Immature natural killer cell (primary cell): ENCODE measurements at places on chromosomes 3 and 15. TPM values are rescaled to one million over a fixed set of nuclear protein-coding genes. Genes with fewer than 3 reads are reported as not detected.

MINAR1 gene
- polyA plus RNA-seq, result 0.09 TPM

GRCh38 chr3:165254812-165255211, 58.6 kb upstream of the SLITRK3 start:
- no peak for DNase-seq
- no peak overlapping the region for H3K4me3 ChIP-seq
- H3K27ac ChIP-seq, result no peak overlapping the region

DNA sequence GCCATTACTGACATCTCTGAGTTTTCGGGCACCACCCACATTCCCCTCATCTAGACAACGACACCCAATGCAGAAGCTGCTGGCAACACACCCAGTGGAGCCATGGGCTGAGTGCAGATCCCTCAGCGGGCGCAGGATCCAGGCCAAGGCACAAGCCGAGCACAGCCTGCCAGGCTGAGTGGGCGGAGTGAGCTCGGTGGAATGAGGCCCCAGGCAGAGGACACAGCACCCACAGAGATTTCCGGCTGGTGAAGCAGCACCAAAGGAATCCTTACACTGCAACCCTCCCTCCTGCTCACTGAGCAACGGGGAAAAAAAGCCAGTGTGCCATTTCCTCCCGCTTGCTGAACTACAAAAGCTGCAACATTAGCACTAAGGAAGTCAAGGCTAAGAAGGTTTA, 34.3 kb downstream of the ZMAT3 start:
- no peak overlapping the region for H3K27ac ChIP-seq
- H3K27me3 ChIP-seq, result no peaks in the 10 kb centered on the region
- peaks cover 31% of the 10 kb centered on the region for H3K4me1 ChIP-seq
- no peak for DNase-seq
- H3K4me3 ChIP-seq, result no peak overlapping the region
- peaks cover 4% of the 10 kb centered on the region for H3K36me3 ChIP-seq

DNA sequence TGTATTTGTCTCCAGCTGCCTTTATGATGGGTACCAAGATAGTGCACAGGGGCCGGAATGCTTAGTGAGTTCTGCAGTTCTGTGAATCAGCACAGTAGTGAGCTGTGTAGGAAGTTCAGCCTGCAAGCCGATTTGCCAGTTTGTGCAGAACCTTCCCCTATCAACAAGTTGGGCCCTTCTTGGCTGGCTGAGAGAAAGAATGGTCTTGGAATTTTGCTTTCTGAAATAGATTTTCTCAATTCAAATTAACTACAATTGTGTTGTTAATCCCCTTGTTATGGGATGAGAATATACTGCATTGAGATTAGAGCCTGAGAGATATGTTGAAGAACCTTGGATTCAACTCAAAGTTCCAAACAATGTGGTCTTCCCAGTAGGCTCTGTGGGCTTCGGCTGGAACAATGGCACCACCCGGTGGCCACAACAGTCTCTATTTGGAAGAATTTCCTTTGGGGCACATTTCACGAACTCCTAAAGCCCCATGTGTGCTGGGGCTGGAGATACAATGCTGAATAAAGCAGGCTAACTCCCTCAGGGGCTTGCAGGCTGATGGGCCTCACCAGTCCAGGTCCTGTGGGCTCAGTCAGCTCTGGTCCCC, 59.1 kb downstream of the TRIM42 start:
- no peak overlapping the region for H3K27ac ChIP-seq
- peaks cover 11% of the 10 kb centered on the region for H3K27me3 ChIP-seq
- H3K36me3 ChIP-seq, result no peaks in the 10 kb centered on the region
- no peak overlapping the region for H3K4me3 ChIP-seq
- no peak for DNase-seq

DNA sequence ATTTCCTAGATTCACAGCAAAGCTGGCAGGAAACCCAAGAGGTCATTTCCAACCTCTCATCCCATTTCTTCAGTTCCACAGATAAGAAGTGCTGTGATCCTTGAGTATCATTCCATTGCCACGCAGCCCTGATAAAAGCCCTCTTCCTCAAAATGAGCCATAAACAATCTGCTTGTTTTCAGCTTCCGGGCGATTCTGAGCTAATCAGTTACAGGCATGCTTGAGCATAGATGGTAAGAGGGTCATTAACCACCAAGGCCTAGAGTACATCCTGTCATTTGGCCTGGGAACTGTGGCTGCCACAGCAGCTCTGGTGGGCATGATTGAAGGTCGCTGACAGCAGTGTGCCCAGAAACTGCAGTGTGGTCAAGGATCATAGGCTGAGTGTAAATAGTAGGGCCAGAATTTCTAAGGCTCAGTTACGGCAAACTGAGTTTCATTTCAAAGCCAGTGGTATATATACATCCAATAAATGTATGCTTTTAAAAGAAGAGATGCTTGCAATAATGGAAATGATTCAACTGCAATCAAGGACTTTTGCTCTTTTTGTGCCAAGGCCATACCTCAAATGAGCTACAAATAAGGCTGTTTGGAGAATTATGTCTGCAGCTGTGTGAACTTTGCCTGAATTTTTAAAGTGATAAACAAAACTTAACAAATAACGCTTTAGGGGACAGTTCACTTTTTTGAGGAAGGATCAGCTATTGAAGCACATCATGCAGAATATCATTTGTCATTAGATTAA, 47.3 kb downstream of the P3H2 start:
- H3K36me3 ChIP-seq, result no peaks in the 10 kb centered on the region
- no peaks in the 10 kb centered on the region for H3K4me1 ChIP-seq
- no peak overlapping the region for H3K4me3 ChIP-seq
- no peak for DNase-seq

DNA sequence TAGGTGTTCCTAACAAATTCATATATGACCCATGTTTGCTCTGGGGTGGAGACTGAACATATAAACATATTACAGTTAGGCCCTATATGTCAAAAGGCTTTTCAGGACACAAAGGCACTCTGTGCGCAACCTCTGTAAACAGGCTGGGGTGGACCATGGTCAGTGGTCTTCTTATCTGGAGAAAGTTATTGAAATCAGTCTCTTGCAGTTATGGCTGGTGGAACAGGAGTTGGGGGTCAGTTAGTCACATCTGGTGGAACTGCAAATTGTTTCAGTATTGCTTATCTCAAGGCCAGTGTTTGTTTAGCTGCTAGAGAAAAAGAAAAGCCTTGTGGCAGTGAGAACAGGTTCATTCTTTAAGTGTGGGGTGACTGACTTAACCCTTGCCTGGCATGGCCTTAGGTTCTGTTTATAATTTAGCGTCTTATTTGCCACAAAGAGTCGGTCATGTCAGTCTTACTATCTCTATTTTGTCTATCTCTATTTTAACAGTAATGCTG, 5.9 kb upstream of the GP9 start:
- no peak for DNase-seq
- no peak overlapping the region for H3K4me3 ChIP-seq
- no peaks in the 10 kb centered on the region for H3K36me3 ChIP-seq
- no peaks in the 10 kb centered on the region for H3K27me3 ChIP-seq

DNA sequence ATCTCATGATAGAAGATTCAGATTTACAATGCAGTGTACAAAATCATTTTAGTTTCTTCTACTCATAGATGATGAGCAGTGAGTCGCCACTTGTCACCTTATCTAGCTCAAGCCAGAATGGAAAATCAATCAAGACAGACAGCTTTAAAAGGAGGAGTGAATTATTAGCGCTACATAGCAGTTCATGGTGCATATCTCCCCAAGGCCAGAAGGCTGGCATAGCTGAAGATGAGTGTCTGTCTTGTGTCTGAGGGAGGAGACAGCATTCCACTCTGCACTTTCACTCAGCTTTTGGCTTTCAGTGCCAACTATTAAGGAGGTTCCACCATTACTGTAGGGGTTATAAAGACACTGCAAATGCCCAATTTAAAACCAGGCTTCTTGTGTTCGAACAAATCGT, 804.1 kb upstream of the LMCD1 start:
- H3K36me3 ChIP-seq, result no peaks in the 10 kb centered on the region
- no peaks in the 10 kb centered on the region for H3K4me1 ChIP-seq
- no peaks in the 10 kb centered on the region for H3K27me3 ChIP-seq
- H3K27ac ChIP-seq, result no peak overlapping the region
- DNase-seq, result no peak

- peak overlapping the region; percentile 94 for H3K27ac ChIP-seq
- peak overlapping the region; percentile 87 for H3K4me3 ChIP-seq
- peaks cover 7% of the 10 kb centered on the region for H3K27me3 ChIP-seq
- H3K4me1 ChIP-seq, result peaks cover 68% of the 10 kb centered on the region
- peak; percentile 32 for DNase-seq
- H3K36me3 ChIP-seq, result peaks cover 3% of the 10 kb centered on the region
Measured at GRCh38 chr3:187919544-187919943, 174.3 kb upstream of the BCL6 start.

- no peak overlapping the region for H3K27ac ChIP-seq
- H3K4me1 ChIP-seq, result peaks cover 15% of the 10 kb centered on the region
- no peaks in the 10 kb centered on the region for H3K36me3 ChIP-seq
- no peak overlapping the region for H3K4me3 ChIP-seq
- peaks cover 14% of the 10 kb centered on the region for H3K27me3 ChIP-seq
- DNase-seq, result no peak
Measured at GRCh38 chr3:194201953-194202666, 66.2 kb downstream of the HES1 start.

GRCh38 chr15:58537033-58537432, 105.2 kb downstream of the LIPC start:
- H3K4me3 ChIP-seq, result no peak overlapping the region
- peaks cover 6% of the 10 kb centered on the region for H3K27me3 ChIP-seq
- H3K4me1 ChIP-seq, result no peaks in the 10 kb centered on the region

DNA sequence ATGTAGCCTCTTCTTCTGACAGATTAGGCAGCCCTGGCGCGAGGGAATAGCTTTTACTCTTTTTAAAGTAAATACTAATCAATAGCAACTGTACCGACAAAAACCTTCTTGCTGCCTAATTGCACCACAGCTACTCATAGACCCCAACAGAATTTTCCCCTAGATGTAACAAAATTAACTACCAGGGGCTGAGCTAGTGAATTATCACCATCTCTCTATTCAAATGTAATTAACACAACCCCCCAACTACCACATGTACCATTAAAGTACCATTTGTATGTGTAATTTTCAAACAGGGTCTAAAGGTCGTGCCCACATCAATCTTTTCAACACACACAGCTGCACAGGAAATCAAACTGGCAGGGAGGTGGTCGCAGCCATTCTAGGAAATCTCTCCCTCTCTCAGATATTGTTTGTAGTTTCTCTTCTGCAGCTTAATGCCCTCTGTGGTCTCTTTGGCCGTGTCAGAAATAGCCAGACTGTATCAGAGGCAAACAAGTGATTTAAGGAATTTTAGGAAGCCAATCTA, 322.9 kb downstream of the RORA start:
- DNase-seq, result no peak
- H3K27me3 ChIP-seq, result no peaks in the 10 kb centered on the region
- no peaks in the 10 kb centered on the region for H3K36me3 ChIP-seq
- no peak overlapping the region for H3K4me3 ChIP-seq

GRCh38 chr3:126399351-126399735, 4.6 kb downstream of the CFAP100 start:
- H3K27me3 ChIP-seq, result peaks cover 7% of the 10 kb centered on the region
- no peak overlapping the region for H3K4me3 ChIP-seq
- no peaks in the 10 kb centered on the region for H3K4me1 ChIP-seq
- no peaks in the 10 kb centered on the region for H3K36me3 ChIP-seq
- DNase-seq, result no peak

GRCh38 chr3:48929358-48930035, 10.9 kb downstream of the ARIH2 start:
- peaks cover 82% of the 10 kb centered on the region for H3K4me1 ChIP-seq
- peak overlapping the region; percentile 96 for H3K27ac ChIP-seq
- no peak for DNase-seq
- H3K27me3 ChIP-seq, result peaks cover 4% of the 10 kb centered on the region
- peak overlapping the region; percentile 54 for H3K4me3 ChIP-seq

GRCh38 chr3:86537171-86537570, 453.8 kb downstream of the VGLL3 start:
- H3K4me3 ChIP-seq, result no peak overlapping the region
- no peaks in the 10 kb centered on the region for H3K36me3 ChIP-seq
- H3K27ac ChIP-seq, result no peak overlapping the region
- no peaks in the 10 kb centered on the region for H3K4me1 ChIP-seq
- H3K27me3 ChIP-seq, result peaks cover 1% of the 10 kb centered on the region

TLR9 gene
- polyA plus RNA-seq, result not detected

UNC13C gene
- polyA plus RNA-seq, result not detected

GRCh38 chr3:104960579-104960978, 406.1 kb upstream of the ALCAM start:
- H3K27ac ChIP-seq, result no peak overlapping the region
- no peaks in the 10 kb centered on the region for H3K36me3 ChIP-seq
- H3K4me3 ChIP-seq, result no peak overlapping the region

FGF7 gene
- not detected for polyA plus RNA-seq

DNA sequence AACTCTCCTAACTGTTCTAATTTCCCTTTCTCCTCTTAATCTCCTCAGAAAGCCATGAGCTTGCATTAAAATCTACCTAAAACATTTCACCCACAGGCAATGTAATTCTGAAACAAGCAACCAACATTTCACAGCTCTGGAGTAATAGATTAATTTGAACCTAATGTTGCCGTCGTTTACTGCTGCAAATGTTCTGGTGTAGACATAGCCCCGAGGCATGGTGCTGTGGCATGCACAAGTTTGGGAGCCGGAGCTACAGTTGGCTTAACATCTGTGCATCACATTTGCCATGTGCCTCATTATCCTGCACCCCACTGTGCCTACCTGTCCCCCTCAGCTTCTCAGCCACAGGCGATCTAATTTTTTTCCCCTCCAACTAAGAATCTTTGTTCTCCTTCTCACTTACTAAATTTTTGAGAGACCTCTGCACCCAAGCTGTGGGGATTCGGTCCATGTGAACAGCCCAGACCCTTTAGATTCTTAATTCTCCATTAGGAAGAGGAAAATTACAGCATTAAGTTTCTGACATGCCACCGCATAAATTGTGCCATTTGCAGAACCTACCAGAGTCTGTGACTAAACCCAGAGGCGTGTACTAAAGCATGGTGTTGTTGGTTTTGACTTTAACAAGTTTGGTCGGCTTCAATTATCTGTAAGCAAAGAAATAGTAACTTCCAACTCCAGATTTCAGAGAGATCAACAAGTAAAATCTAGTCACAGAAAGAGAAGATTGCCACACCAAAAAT, 419.2 kb downstream of the MECOM start:
- H3K4me1 ChIP-seq, result no peaks in the 10 kb centered on the region
- no peaks in the 10 kb centered on the region for H3K36me3 ChIP-seq
- H3K4me3 ChIP-seq, result no peak overlapping the region
- no peak overlapping the region for H3K27ac ChIP-seq
- H3K27me3 ChIP-seq, result peaks cover 2% of the 10 kb centered on the region

GRCh38 chr3:111702996-111703985, 108.1 kb upstream of the ZBED2 start:
- no peak overlapping the region for H3K4me3 ChIP-seq
- peak overlapping the region; percentile 57 for H3K27ac ChIP-seq
- peaks cover 53% of the 10 kb centered on the region for H3K4me1 ChIP-seq
- H3K36me3 ChIP-seq, result no peaks in the 10 kb centered on the region

- no peak for DNase-seq
- H3K27ac ChIP-seq, result no peak overlapping the region
- H3K4me1 ChIP-seq, result no peaks in the 10 kb centered on the region
- peaks cover 3% of the 10 kb centered on the region for H3K36me3 ChIP-seq
Measured at GRCh38 chr3:149199474-149199873, 22.2 kb downstream of the CP start.

FILIP1L gene
- 0.09 TPM for polyA plus RNA-seq

GRCh38 chr15:79378394-79379109, 53.6 kb upstream of the MINAR1 start:
- H3K27ac ChIP-seq, result no peak overlapping the region
- H3K27me3 ChIP-seq, result no peaks in the 10 kb centered on the region
- H3K36me3 ChIP-seq, result no peaks in the 10 kb centered on the region

- H3K36me3 ChIP-seq, result peaks cover 10% of the 10 kb centered on the region
- H3K4me3 ChIP-seq, result no peak overlapping the region
- peaks cover under 1% of the 10 kb centered on the region for H3K27me3 ChIP-seq
- no peak overlapping the region for H3K27ac ChIP-seq
Measured at GRCh38 chr15:42279234-42279723, 6.0 kb upstream of the TMEM87A start.

- no peak overlapping the region for H3K4me3 ChIP-seq
- H3K27me3 ChIP-seq, result peaks cover 8% of the 10 kb centered on the region
- no peak for DNase-seq
- no peaks in the 10 kb centered on the region for H3K36me3 ChIP-seq
Measured at GRCh38 chr3:178397836-178398235, 138.4 kb upstream of the KCNMB2 start.
